ENCODE measurements at places on chromosomes 2 and 18. TPM values are rescaled to one million over a fixed set of nuclear protein-coding genes. Genes with fewer than 3 reads are reported as not detected.
A peak's percentile ranks its signal among the peaks of the same experiment; 100 is the strongest.

GRCh38 chr2:130796290-130796689 lies 40.4 kb upstream of the ARHGEF4 start:
- no peak for DNase-seq

DNA sequence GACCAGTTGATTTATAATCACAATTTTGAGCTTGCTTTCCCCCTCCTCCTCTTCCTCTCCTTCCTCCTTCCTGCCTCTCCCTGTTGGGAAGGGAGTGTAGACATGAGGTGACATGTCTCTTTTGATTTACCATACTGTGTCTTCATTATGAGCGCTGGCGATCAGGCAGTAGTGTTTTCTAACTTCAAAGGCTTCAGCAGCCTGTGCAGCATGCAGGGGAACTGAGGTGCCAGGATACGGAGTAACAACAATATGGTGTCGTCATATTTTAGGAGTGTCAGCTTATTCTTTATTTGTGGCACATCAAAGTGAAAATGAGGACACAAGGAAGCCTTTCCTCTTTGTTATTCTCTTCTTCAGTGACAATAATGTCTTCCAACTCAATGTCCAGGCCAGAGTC lies 864.2 kb downstream of the SLC4A3 start:
- no peak for DNase-seq

- peak; percentile 44 for DNase-seq
Measured at GRCh38 chr2:20223407-20224163, 1.3 kb downstream of the SDC1 start.

- DNase-seq = no peak
Measured at GRCh38 chr2:102356741-102357140, 1.1 kb downstream of the IL18R1 start.

The SESTD1 gene
- total RNA-seq = 14.3 TPM

The MRPL44 gene
- 92.8 TPM for total RNA-seq

The SANBR gene
- 9.4 TPM for total RNA-seq

Measured in SK-MEL-5 (cell line).